Left lobe of liver (tissue), 2 donors: ENCODE measurements at places on chromosomes 4 and X. TPM values are rescaled to one million over a fixed set of nuclear protein-coding genes. Genes with fewer than 3 reads are reported as not detected.
A peak's percentile ranks its signal among the peaks of the same experiment; 100 is the strongest.

GRCh38 chr4:6873291-6873690 lies 36.3 kb upstream of the TBC1D14 start:
- no peak for DNase-seq

- peak; percentile 94 for DNase-seq
These were observed at the start of gene SPATA4 for GRCh38 chr4:176195184-176195978. Gene SPATA4 (minus strand): TSS chr4:176195585. CDS start chr4:176195562, 23 bp downstream.

DNA sequence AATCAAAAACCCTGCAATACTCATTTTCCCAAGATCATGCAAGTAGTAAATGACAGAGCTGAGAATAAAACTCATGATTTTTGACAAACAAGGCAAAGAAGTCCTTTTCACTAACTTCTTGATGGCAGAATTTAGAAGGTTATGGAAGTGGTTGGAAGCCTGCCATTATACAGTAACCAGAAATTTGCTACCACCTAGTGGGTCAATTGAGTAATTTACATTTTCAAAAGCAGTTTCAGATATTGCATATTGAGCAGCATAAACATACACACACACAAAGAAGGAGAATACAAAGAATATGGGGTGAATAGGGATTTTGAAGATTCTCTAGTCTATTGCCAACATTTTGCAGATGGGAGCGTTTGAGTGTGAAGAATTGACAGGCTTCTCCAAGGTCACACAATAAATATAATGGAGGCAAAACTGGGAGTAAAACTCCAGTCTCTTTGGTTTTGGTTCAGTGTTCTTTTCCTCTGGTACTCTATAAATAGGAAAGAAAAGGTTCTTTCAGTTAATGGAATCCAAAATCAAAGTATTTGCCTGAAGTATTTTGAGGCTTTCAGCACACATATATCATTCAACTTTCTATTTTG lies 70.2 kb downstream of the GC start:
- DNase-seq, result no peak

DNA sequence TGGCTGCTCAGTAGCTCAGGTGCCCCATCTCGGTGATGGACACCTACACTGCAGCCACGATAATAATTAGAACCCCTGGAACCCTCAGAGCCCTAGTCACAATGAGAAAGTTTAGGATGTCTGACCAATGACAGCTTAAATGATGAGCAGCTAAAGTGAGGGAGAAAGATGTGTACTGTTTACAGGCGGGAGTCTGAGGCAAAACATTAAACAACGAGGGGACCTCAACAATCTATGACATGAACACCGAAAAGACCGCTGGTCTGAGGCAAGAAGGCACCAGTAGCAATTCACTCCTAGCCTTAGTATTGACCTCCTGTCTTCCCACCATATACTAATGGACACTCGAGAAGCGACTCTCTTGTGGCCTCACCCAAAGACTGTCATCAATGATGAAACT lies 369.5 kb upstream of the SMIM31 start:
- DNase-seq, result no peak

Gene CD40LG
- total RNA-seq, result 0.15 TPM

- DNase-seq, result no peak
These were observed 215.8 kb upstream of the LEF1 start for GRCh38 chr4:108384544-108384943.

- no peak for DNase-seq
These were observed 265.5 kb downstream of the BCOR start for GRCh38 chrX:39832211-39832610.

Gene UNC5C
- total RNA-seq, result 0.86 TPM

DNA sequence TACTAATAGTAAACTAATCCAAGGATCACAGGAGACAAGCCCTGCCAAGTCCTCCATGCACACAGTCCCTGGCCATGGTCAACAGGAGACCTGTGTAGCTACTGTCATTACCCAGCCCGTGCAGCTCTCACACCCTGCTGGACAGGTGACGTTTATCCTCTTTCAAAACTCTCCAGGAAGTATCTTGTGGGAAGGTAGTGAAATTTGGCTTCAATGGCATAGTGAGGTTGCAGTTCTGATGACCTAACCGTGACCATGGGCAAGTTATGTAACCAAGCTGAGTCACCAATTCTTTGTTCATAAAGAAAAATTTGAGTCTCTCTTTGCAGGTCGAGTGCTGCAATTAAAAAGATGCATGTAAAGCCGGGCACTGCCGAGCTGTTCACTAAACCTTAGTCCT lies 11.3 kb upstream of the SLC2A9 start:
- DNase-seq, result peak; percentile 58

GRCh38 chr4:136935305-136935704 lies 597.0 kb downstream of the PCDH18 start:
- DNase-seq, result no peak

DNA sequence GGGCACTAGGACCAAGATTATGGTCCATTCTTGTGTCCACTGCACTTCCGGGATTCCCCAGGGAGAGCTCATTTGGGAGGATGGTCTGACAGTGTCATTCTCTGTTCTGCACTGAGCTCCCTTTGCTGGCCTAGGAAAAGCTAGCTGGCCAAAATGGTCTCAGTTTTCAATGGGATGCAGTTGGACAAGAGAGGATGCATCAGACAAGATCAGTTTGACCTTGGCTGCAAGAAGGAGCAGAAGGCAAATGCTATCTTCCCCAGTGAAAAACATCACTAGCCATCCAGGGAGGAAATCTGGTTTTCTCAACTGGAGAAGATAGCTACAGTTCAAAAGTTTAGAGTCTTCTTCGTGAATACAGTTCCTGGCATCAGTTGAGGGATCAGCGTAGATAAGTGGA lies 221.1 kb downstream of the PTTG2 start:
- DNase-seq, result no peak

Gene SPARCL1
- total RNA-seq, result 5.1 TPM

GRCh38 chrX:3166670-3167455 lies 125.6 kb downstream of the ARSF start:
- no peak for DNase-seq

Gene CFP
- total RNA-seq, result 13.8 TPM

Gene SPATA4
- not detected for total RNA-seq

- DNase-seq, result peak; percentile 76
These were observed 108.3 kb upstream of the SLC4A4 start for GRCh38 chr4:71230271-71231128.

Gene ZFP42
- 0.15 TPM for total RNA-seq

DNA sequence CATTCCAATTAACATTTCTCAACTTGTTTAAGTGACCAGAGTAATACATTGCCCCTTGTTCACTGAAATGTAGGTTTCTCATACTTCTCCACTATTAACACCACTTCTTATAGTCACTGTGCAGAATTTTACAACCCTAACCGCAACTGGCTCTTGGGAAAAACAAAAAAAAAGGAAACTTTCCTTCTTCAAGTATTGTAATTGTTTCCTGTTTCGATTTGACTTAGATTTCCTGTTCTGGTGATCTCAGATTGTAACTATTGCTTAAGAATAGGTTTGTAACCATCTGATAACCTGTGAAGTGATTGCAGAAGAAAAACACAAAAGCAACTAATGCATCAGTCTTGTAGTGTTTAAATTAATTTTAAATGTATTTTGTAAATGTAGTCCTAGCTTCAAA lies 594.7 kb upstream of the GALNT7 start:
- DNase-seq, result no peak

Gene C4orf17
- not detected for total RNA-seq

DNA sequence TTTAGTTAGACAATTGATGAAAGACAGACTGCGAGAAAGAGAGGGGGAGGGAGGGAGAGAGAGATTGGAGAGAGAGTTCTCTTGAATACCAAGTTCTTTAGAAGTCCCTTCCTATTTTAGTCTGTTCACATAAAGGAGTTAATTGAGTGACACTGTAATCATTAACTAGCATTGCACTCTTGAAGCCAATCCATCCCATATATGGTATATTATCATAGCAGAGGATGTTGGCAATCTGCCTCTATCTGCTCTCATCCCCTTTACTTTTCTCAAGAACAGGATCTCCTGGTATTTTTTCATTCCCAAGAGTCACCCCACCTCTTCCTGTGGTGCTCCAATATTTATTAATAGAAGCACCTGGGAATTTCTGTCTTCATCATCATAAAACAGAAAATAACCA lies 959.6 kb upstream of the NDST4 start:
- DNase-seq, result no peak

Gene WNK3
- total RNA-seq, result 13.7 TPM

DNA sequence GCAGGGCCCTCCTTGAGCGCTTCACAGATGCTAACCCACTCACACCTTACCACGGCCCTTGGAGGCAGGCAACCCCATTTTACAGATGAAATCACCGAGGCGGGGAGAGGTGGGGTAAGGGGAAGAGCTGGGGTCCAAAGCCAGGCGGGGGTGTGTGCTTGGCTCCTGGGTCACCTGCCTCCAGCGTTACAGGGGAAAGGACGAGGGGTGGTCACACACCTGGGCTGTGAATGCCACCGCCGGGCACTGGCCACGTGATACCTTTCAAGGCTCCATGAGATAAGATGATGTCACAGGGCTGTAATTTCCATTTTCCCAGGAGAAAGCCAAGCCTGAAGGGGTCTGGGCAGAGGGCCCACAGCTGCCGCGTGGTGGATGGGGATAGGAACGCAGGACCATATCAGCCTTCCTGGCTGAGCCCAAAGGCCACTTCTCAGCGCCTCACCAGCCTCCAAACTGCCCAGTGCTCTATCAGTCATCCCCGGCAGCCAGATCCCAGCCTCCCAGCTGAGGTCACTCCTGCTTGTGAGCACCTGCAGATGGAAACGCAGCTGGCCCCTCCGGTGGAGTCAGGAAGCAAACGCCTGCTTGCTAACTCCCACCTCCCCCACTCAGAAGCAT lies 62.4 kb upstream of the CRMP1 start:
- no peak for DNase-seq

DNA sequence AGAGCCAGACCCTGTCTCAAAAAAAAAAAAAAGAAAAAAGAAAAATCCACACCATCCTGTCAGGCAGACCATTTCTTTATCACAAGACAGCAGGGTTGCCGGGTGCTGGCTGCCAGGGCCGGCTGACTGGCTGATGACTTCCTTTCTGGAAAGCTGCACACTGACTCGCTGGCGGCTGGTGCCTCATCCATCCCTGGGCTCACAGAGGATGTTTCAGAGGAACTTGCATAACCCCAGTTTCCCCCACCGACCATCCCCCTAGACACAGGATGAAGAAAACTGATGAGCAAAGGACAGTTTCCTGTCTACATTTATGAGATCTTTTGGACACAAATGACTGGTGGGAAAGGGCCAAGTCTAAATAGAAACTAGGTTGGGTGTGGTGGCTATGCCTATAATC lies 14.1 kb downstream of the HPSE start:
- peak; percentile 59 for DNase-seq

GRCh38 chr4:173227756-173228155 lies 59.1 kb downstream of the GALNT7 start:
- DNase-seq, result no peak
